GM12865 (cell line): ENCODE measurements at places on chromosomes 1 and 21.

DNA sequence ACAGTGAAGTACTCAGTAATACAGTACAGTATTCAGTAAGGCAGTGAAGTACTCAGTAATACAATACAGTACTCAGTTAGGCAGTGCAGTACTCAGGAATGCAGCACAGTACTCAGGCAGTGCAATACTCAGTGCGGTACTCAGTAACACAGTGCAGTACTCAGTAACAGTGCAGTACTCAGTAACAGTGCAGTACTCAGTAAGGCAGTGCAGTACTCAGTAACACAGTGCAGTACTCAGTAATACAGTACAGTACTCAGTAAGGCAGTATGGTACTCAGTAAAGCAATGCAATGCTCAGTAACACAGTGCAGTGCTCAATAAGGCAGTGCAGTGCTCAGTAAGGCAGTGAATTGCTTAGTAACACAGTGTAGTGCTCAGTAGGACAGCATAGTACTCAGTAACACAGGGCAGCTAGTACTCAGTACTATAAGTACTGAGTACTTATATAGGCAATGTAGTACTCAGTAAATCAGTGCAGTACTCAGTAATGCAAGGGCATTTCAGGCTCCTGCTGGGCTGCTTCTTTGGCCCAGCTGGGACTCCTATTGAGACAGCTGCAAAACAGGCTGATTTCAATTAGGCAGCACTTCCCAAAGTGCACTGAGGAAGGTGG, 411.3 kb downstream of the DISC1 start:
- no peak for DNase-seq

- DNase-seq = no peak
Observed at GRCh38 chr1:101440485-101440884, 203.7 kb downstream of the S1PR1 start.

GRCh38 chr1:30315185-30315960, 408.0 kb downstream of the MATN1 start:
- DNase-seq = peak; percentile 26

DNA sequence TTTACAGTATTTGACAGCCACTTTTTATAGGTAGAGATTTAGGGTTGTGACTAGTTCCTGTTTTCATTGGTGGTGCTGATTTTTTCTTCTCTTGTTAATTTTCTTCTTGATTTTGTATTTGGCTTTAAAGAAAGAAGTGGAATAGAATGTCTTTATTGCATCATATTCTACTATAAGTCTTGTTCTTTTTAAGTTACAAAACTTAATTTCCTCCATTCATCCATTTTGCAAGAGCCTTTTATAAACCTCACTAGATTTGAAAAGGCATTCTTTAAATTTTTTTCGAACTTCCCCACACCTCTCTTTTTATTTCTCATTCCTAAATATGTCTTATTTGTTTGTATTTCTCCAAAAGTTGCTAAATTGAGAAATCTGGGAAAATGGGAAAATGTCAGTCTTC, 1368.6 kb upstream of the ADGRL4 start:
- no peak for DNase-seq

DNA sequence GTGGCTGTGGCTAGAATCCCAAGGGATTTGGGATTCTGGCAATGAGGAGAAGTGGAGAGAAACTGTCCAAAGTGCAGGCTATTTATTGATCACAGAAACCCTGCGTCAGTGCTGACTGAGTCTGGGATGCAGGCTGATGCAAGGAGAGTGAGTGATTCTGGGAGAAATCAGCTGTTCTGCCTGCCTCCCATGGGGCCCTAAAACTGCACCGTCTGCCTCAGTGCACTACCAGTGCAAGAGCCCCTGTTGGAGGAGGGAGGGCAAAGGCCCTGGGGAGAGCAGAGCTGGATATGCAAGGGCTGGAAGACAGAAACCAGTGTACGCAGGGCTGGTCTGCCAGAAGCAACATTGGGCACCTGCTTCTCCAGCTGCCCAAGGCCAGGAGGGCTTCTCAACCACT, 42.6 kb downstream of the C1orf198 start:
- no peak for DNase-seq

GRCh38 chr1:60562740-60563139, 489.2 kb upstream of the C1orf87 start:
- no peak for DNase-seq

GRCh38 chr1:113686891-113687618, 72.2 kb downstream of the PHTF1 start:
- no peak for DNase-seq
